Stimulated activated CD4-positive, alpha-beta T cell treated with anti-CD3 and anti-CD28 coated beads, Interleukin-15, amount 100 ng/mL, for 1 hour (primary cell): ENCODE measurements at places on chromosomes 6 and 20.
A peak's percentile ranks its signal among the peaks of the same experiment; 100 is the strongest.

DNA sequence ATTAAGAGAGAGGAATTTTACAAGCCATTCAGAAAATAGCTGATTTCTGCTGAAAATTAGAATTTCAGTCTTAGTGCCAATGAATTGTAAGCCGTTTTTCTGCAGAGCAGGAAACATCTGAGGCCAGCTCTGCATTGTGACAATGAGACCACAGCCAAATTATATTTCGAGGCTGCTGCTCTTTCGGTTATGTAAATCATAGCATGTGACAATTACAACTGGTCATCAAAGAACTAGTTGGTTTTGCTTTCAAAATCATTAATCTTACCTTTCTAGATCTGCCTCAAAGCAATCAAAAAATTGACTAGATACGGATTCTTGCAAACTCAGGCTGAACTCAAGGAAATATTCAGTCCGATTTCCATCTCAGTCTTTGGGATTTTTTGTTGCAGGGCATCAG, 33.4 kb upstream of the INSM1 start:
- no peak for DNase-seq

DNA sequence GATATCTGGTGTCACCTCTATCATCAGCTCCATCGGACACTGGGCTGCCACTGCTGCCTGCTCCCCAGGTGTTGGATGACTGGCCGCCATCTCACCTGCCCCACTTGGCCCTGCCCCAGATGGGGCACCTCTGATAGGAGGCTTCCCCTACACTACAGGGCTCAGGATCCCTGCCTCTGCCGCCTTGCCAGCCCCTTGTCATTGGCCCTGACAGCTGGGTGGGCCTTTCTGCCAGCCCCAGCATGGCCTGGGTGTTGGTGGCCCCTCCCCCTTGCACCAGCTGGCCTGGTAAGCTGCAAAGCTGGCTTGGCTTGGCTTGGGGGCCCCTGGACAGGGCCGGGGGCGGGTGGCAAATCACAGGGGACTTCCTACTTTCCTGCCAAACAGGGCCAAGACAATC, 10.6 kb downstream of the PACSIN1 start:
- no peak for DNase-seq

DNA sequence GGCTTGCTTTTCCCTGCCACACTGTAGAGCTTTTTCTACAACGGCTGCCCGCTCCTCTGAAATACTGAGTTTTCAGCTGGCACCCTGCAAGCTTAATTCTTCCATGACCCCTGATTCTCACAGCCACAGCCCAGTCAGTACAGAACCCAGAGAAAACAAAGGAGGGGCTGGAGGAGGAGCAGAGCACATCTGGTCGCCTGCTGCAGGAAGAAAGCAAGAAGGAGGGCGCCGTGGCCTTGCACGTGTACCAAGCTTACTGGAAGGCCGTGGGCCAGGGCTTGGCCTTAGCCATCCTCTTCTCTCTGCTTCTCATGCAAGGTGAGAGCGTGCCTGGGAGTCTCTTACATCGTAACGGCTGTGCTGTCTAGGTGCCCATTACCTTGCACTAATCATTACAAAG, 11.3 kb downstream of the DLK2 start:
- no peak for DNase-seq

GRCh38 chr6:91137286-91137685, 550.4 kb upstream of the MAP3K7 start:
- no peak for DNase-seq

DNA sequence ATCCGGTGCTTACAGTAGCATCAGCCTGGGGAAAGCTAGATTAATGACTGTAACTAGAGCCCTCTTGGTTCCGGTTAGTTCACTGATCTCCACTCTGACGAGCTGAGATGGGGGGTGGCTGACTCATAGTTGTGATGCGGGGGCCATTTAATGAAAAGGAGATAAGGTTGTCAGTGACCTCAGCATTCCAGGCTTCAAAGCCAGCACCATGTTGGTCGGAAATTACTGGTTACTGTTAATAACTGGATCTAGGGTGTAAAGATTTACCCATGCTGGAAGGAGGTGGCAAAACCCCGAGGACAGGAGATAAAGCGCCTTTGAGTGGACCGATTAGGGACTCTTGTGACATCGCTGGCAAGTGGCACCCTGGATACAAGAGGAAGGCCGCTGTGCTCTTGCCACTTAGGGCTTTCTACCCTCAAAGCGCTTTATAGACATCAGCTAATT, 21.1 kb downstream of the FOXC1 start:
- DNase-seq: no peak

DNA sequence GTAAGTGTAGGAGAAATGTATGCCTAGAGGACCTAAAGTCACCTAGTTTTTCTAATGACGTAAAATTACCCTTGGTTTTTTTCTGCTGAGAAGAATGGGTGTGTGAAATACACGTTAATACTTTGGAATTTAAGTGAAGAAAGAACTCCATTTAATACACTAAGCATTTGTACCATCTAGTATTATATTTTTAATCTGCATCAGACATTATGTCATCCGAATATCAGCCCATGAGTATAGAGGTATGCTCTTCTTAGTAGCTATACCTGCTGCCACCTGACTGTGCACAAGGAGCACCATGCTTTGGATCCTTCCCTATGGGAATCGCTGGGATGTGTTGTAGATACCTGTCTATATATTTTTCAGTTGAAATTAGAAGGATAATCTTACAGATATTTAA, 106.4 kb downstream of the QKI start:
- DNase-seq: no peak

GRCh38 chr6:11485271-11485670, 52.3 kb upstream of the TMEM170B start:
- DNase-seq: no peak

- DNase-seq: no peak
These were observed 325.6 kb upstream of the RUNX2 start for GRCh38 chr6:45002390-45003105.

GRCh38 chr6:13635948-13636658, 21.0 kb downstream of the NOL7 start:
- DNase-seq: no peak

DNA sequence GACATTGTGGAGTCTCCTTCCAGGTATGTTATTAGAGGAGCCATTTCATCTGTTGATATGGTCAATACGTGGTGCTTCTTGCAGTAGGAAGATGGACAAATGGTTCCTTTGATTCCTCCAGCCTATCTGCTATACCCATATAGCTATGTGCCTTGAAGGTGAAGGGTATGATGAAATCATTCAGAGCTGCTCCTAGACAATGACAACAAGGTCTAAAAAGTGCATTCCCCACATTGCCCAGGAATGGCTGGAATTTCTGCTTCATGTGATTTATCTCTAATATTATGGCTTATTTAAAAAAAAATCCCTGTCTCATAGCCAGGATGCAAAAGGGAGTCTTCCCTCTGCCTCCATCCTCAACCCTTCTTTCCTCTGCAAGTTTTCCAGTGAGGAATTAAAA, 14.1 kb downstream of the DAAM2 start:
- no peak for DNase-seq

- no peak for DNase-seq
These were observed 192.3 kb downstream of the DLL1 start for GRCh38 chr6:170098428-170099170.

DNA sequence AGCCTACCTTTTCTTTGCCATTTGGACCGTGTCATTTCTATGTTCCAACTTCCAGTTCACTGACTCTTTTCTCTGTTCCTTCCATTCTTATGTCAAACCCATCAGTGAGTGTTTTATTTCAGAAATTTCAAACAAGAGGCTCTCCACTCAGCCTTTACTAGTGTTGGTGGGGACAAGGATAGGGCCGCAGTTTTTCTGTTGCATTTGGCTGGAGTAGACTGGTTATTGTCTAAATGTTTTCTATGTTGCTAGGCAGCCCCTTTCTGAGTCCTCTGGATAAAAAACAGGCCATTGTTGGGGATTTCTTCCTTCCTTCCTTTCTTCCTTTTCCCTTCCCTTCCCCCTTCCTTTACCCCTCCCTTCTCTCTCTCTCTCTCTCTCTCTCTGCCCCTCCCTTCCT, 288.6 kb downstream of the PRKN start:
- no peak for DNase-seq

DNA sequence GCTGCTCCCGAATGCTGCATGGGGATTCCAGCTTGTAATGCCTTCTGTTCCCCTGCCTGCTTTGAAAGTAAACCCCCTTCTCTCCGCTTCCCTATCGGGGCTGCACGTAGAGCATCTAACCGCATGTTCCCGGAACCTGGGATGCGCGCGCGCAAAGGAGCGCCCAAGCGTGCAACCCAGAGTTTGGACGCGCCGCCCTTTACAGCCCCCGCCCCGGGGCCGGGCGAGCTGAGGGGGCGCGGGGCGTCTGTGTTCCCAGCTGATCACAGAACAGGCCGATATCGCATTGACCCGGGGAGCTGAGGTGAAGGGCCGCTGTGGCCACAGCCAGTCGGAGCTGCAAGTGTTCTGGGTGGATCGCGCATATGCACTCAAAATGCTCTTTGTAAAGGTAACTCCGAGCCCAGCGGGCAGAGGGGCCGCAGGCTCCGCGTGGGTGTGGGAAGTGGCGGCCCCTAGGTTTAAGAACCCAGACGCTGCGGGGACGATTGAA, 1.4 kb downstream of the LAMP5 start:
- DNase-seq: no peak

GRCh38 chr6:38034274-38034914, 214.9 kb downstream of the ZFAND3 start:
- DNase-seq: no peak

GRCh38 chr20:59751075-59751711, 146.9 kb downstream of the PHACTR3 start:
- DNase-seq: no peak

GRCh38 chr6:31836474-31837368, 9.2 kb downstream of the HSPA1B start:
- no peak for DNase-seq

- no peak for DNase-seq
These were observed 95.4 kb upstream of the NKX2-2 start for GRCh38 chr20:21609221-21609620.

GRCh38 chr20:19205981-19206396, 6.5 kb upstream of the SLC24A3 start:
- peak; percentile 42 for DNase-seq

DNA sequence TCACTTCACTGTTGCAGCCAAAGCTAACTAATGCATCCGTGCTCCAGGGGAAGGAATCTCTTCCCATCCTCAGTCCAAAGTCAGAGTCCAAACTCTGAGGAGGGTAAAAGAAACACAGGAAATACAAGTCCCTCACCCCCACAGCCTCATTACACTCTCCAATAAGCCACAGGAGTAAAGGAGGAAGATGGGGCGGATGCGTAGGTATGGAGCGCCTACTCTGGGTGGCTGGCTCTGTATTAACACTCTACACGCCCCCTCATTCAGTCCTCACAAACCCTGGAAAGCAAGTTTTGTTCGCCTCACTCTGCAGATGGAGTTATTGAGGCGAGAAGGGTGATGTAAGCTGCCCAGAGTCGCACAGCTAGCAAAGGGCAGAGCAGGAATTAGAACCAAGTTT, 242.9 kb downstream of the NRN1 start:
- DNase-seq: no peak

DNA sequence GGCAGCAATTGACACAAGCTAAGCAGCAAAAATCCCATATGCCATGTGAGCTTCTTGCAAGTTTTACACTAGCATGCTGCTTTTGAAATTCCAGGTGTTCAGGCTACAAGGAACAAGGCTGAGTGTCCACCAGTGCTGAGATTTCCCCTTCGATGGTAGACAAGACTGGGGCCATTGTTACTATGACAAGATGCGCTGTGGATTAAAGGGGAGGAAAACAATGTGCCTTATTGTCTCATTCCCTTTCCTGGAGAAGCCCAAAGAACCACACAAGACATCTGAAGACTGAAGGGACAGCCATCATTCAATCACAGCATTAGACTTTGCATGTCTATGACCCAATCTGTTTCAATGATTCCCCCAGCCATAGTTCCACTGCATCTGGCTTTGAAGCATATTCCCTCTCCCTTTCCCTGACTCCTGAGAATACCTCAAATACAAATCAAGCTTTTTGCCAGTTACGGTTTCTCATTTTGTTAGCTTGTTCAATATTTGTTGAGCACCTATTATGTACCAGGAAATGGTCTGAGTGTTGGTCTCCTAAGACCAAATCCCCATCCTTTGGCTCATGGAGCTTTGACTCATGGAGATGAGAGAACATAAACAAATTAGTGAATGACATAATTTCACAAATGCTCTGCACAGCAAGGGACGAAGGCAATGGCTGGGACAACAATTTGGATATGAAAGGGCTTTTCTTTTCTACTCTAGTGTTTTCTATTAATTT, 23.4 kb upstream of the SCGN start:
- DNase-seq: no peak

DNA sequence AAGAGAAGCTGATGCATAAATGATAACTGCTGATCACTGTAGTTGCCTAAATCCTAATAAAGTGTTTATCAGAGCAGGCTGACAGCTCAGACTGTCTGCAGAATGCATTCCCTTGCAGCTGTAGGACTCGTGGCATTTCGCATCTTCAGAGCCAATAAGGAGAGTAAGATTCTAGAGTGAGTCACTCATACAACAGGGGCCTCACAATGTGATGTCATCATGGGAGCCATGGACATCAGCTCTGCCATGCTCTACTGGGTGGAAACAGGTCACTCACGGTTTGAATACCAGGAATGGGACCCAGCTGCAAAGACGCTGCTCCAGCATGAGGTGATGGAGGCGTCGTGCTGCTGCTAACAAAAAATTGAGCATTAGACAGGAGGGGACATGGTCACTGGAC, 7.4 kb downstream of the FAM209B start:
- no peak for DNase-seq

- no peak for DNase-seq
These were observed 115.1 kb upstream of the SPTLC3 start for GRCh38 chr20:12893653-12894052.

GRCh38 chr20:57389695-57390603, 1.2 kb upstream of the RBM38 start:
- DNase-seq: no peak

DNA sequence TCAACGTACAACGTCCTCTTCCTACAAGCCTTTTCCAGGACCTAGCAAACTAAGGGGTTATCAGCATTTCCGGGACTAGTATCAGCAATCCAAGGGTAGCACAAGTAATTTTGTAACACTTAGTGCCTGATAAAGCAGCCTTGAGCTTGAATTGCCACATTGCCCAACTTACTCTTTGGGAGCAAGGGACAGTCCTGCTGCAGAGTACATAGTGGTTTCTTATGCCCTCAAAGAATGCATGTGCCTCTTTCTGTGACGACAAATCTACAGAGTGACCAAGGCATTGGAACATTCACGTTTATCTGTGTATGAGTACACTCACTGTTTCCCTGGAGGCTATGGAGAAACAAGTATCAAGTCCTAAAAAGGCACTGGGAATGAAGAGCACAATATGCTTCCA, 3.2 kb upstream of the ID4 start:
- DNase-seq: no peak

GRCh38 chr6:35080821-35081425, 60.2 kb downstream of the TCP11 start:
- no peak for DNase-seq
